ENCODE measurements at places on chromosomes 12 and 14. TPM values are rescaled to one million over a fixed set of nuclear protein-coding genes. Genes with fewer than 3 reads are reported as not detected.

GRCh38 chr14:88164906-88165534 lies 158.0 kb downstream of the KCNK10 start:
- H3K27me3 ChIP-seq, result peaks cover 37% of the 10 kb centered on the region
- DNase-seq, result no peak
- H3K4me1 ChIP-seq, result no peaks in the 10 kb centered on the region
- H3K27ac ChIP-seq, result no peak overlapping the region
- H3K4me3 ChIP-seq, result no peak overlapping the region

GRCh38 chr12:18967814-18968213 lies 161.7 kb upstream of the PLEKHA5 start:
- peak; percentile 1 for DNase-seq
- no peak overlapping the region for H3K4me3 ChIP-seq
- H3K27me3 ChIP-seq, result no peaks in the 10 kb centered on the region
- H3K4me1 ChIP-seq, result no peaks in the 10 kb centered on the region
- no peak overlapping the region for H3K27ac ChIP-seq
- no peaks in the 10 kb centered on the region for H3K36me3 ChIP-seq

DNA sequence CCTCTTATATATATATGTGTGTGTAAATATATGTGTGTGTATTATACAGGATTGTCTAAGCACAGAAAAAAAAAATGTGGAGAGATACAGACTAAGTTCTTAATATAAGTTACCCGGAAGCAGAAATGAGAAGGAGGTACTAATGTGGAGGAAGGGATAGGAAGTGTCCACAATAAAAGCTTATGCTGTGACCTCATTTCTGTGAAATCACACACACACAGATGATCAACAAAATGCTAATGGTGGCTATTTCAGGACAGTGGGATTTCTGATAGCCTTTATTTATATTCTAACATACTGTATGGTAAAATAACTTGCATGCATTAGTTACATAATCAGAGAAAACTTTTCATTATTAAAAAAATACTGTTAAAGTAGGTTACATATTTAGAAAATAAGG lies 8.5 kb upstream of the RAD51AP1 start:
- H3K4me1 ChIP-seq, result no peaks in the 10 kb centered on the region
- DNase-seq, result no peak
- H3K27me3 ChIP-seq, result no peaks in the 10 kb centered on the region

Gene COX8C
- not detected for total RNA-seq

Gene DLGAP5
- total RNA-seq, result 17.6 TPM

DNA sequence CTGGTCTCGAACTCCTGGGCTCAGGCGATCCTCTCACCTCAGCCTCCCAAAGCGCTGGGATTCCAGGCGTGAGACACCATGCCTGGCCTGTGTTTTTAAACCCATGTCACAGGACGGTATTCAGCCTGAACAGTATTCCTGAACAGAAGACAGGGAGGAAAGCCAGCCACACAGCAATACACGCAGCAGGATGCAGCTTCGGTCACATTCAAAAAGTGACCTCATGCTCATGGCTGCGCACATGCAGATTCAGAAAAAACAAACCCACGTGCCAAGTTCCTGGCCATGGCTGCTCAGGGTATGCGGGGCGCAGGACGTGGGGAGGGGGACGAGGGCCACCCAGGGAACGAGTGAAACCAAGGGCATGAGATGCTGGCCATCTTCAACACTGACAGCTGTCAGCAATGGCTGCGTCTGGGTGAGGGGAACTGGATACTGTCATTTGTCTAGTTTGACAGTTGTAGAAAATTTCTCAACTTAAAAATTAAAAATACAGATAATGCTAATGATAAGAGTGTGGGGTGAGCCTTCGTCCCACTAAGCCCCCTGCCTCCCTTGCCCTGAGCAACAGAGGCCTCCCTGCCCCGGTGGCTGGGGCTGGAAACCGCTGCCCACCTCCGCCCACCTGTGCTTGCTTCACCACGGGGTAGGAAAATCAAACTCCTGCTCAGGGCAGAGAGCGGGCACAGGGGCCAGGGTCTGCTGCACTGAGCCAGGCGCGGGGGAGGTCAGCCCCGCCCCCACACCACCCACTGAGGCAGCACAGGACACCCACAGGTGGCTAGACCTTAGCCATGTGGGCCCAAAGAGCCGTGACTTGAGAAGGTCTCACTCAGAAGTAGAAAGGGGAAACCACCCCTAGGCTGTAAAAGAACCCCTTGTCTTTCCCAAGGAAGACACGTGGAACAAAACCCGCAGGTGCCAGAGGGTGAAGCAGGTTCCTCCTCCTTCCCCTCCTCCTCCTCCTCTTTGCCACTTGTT lies 84.2 kb downstream of the SCARB1 start:
- no peaks in the 10 kb centered on the region for H3K27me3 ChIP-seq
- no peak overlapping the region for H3K27ac ChIP-seq
- H3K36me3 ChIP-seq, result peaks cover 27% of the 10 kb centered on the region
- no peak for DNase-seq

DNA sequence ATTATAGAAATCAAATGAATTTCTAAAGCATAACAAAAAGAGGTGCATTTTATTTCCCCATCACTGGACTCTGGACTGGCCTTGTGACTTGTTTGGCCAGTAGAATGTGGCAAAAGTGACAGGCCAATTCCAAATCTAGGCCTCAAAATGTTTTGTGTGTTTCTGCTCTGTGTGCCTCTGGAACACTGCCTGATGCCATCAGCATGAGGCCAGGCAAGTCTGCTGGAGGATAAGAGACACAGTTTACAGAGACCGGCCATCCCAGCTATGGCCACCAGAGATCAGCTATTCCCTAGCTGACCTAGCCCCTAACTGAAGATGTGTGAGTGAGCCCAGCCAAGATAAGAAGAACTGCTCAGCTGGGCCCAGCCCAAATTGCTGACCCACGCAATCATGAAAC lies 32.9 kb downstream of the ASCL1 start:
- no peaks in the 10 kb centered on the region for H3K4me1 ChIP-seq
- DNase-seq, result no peak
- H3K27ac ChIP-seq, result no peak overlapping the region

DNA sequence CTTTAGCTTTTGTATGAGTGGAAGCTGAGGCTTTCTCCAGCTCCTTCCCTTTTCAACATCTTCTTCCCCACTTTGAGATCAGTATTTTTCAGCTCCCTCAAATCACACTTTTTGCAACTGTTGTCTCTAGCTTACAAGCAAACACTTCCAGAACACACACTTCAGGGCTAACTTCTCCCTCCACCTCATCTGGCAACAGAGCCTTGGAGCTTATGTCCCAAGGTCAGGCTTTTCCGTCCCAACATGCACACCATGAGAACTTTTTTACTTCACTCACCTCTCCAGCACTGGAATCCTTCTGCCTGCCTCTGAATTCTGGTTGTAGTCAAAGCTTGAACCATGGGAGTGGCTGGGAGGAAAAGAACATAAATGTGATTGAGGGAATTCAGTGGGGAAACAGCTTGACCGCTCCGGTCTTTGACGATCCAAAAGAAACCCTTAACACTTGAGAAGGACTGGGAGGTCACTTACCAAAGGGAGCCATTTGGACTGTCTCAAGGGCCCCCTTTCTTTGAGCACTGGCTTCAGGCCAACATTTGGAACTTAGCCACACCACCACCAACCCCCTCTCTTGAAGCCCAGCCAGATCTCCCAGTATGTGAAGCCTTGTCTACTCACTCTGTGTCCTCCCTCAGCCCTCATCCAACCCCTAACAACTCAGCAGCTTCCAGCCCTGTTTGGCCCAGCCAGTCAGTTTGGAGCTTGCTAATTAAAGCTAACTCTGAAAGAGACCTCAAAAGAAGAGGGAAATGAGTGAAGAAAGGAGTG lies 3.9 kb upstream of the BLOC1S1 start:
- H3K27ac ChIP-seq, result no peak overlapping the region
- no peak for DNase-seq
- H3K4me3 ChIP-seq, result no peak overlapping the region
- peaks cover 8% of the 10 kb centered on the region for H3K36me3 ChIP-seq
- H3K27me3 ChIP-seq, result peaks cover 31% of the 10 kb centered on the region
- peaks cover 26% of the 10 kb centered on the region for H3K4me1 ChIP-seq

Gene BICDL1
- total RNA-seq, result 20.7 TPM

- H3K4me3 ChIP-seq, result no peak overlapping the region
- DNase-seq, result no peak
- no peak overlapping the region for H3K27ac ChIP-seq
These were observed 258.6 kb upstream of the TMPO start for GRCh38 chr12:98256830-98257229.

DNA sequence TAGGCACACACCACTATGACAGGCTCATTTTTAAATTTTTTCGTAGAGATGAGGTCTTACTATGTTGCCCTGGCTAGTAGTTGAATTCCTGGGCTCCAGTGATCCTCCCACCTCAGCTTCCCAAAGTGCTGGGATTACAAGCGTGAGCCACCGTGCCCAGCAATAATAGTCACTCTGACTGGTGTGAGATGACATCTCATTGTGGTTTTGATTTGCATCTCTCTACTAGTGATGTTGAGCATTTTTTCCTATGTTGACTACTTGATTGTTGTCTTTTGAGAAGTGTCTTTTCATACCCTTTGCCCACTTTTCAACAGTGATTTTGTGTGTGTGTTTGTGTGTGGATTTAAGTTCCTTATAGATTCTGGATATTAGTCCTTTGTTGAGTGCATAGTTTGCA lies 26.3 kb downstream of the ATP2A2 start:
- H3K27ac ChIP-seq, result peak overlapping the region; percentile 84
- no peaks in the 10 kb centered on the region for H3K27me3 ChIP-seq
- DNase-seq, result no peak
- H3K36me3 ChIP-seq, result peaks cover 91% of the 10 kb centered on the region
- peaks cover 35% of the 10 kb centered on the region for H3K4me1 ChIP-seq
- H3K4me3 ChIP-seq, result no peak overlapping the region

DNA sequence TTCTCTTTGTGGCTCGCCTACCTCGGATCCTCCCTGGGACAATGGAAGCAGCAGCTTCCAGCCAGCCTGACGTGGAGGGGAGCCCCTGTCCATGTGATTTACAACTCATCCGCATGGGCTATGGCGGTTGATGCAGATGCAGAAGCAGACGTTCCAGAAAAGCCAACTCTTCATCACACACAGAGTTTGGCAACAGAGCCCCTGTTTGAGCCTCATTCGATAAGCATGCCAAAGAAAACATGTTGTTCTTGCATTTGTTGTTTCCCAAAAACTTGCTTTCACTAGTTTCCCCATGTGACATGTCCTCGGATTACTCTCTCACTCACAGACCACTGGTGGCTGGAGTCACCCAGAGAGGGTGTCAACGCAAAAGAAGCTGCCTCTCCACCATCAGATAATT lies 16.4 kb upstream of the TC2N start:
- H3K4me3 ChIP-seq, result no peak overlapping the region
- DNase-seq, result no peak
- H3K27ac ChIP-seq, result no peak overlapping the region
- H3K4me1 ChIP-seq, result no peaks in the 10 kb centered on the region
- H3K36me3 ChIP-seq, result peaks cover 6% of the 10 kb centered on the region
- H3K27me3 ChIP-seq, result no peaks in the 10 kb centered on the region

- no peaks in the 10 kb centered on the region for H3K27me3 ChIP-seq
- no peak for DNase-seq
- no peaks in the 10 kb centered on the region for H3K36me3 ChIP-seq
- no peak overlapping the region for H3K4me3 ChIP-seq
These were observed 17.7 kb downstream of the POU6F1 start for GRCh38 chr12:51200156-51200555.

DNA sequence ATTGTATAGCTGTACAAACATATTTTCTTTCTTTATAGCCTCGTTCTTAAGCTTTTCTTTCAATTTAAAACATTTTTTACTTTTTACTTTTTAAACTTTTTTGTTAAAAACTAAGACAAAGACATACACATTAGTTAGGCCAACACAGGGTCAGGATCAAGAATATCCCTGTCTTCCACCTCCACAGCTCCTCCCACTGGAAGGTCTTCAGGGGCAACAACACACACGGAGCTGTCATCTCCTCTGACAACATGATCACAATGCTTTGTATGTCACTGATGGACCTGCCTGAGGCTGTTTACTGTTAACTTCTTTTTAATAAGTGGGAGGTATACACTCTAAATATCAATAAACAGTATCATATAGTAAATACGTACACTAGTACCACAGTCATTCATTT lies 191.3 kb downstream of the SYT10 start:
- no peak for DNase-seq
- H3K36me3 ChIP-seq, result no peaks in the 10 kb centered on the region
- no peak overlapping the region for H3K27ac ChIP-seq
- no peaks in the 10 kb centered on the region for H3K27me3 ChIP-seq

Gene MUCL1
- not detected for total RNA-seq

DNA sequence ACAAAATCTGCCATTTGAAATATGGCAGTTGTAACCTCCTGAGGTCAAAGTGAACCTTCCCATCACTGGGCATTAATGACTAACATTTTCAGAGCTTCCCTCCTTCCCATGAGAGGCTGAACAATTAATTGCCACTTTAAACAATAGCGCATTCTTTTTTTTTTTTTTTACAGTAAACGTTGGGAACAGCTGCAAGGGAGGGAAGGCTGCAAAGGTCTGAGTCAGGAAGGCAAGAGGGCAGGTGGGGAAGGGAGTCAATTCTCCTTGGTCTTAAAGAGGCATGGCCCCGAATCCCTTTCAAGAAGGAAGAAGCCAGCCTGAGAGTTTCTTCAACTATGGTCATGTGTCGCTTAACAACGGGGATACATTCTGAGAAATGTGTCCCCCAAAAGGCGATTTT lies 41.0 kb upstream of the PLEKHG3 start:
- H3K36me3 ChIP-seq, result peaks cover 4% of the 10 kb centered on the region
- no peak for DNase-seq
- peak overlapping the region; percentile 49 for H3K27ac ChIP-seq
- H3K4me1 ChIP-seq, result peaks cover 18% of the 10 kb centered on the region

- H3K4me3 ChIP-seq, result no peak overlapping the region
- no peak for DNase-seq
- H3K27me3 ChIP-seq, result no peaks in the 10 kb centered on the region
- H3K4me1 ChIP-seq, result no peaks in the 10 kb centered on the region
These were observed 28.3 kb upstream of the PLEKHG7 start for GRCh38 chr12:92674500-92674899.

GRCh38 chr14:54747616-54748015 lies 155.0 kb downstream of the GCH1 start:
- DNase-seq, result no peak
- H3K27me3 ChIP-seq, result no peaks in the 10 kb centered on the region
- no peak overlapping the region for H3K27ac ChIP-seq
- H3K4me1 ChIP-seq, result no peaks in the 10 kb centered on the region
- peaks cover 28% of the 10 kb centered on the region for H3K36me3 ChIP-seq
- no peak overlapping the region for H3K4me3 ChIP-seq

Gene ABCD2
- 0.20 TPM for total RNA-seq

- no peak for DNase-seq
- no peaks in the 10 kb centered on the region for H3K36me3 ChIP-seq
- H3K27me3 ChIP-seq, result peaks cover 28% of the 10 kb centered on the region
- H3K4me3 ChIP-seq, result peak overlapping the region; percentile 70
- peaks cover 25% of the 10 kb centered on the region for H3K4me1 ChIP-seq
These were observed 1.6 kb downstream of the STXBP6 start for GRCh38 chr14:25048170-25049016.

Gene FOXG1
- not detected for total RNA-seq

Gene TCL1A
- not detected for total RNA-seq
